SK-N-MC (cell line): ENCODE measurements at places on chromosomes 3 and 15.

- DNase-seq = no peak
Measured at GRCh38 chr3:119296727-119297122, 2.5 kb downstream of the ARHGAP31 start.

- DNase-seq = no peak
Measured at GRCh38 chr15:83474578-83474977, 27.4 kb downstream of the SH3GL3 start.

DNA sequence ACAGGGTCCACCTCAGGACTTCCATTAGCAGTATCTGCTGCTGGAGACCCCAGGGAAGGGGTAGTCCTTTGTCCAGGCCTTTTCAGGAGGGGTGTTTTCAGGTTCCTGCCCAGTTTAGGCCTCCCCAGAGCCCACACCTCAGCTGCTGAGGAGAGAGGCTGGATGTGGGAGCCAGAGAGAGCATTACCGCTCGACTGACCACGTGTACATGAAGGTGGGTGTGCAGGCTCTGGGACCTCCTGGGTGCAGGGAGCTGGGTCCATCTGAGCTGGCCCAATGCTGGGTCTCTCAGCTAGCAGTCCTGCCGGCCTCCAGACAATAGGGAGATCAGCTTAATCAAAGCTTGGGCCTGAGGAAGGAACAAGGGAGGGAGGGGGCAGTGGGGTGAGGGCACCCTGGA, 29.1 kb upstream of the POLG start:
- DNase-seq = no peak

- no peak for DNase-seq
Measured at GRCh38 chr3:31532587-31533168, at the start of gene STT3B. STT3B (plus strand) TSS chr3:31532925; CDS start chr3:31532999, 74 bp downstream.

GRCh38 chr15:44713006-44713966, 2.0 kb downstream of the B2M start:
- DNase-seq = no peak

DNA sequence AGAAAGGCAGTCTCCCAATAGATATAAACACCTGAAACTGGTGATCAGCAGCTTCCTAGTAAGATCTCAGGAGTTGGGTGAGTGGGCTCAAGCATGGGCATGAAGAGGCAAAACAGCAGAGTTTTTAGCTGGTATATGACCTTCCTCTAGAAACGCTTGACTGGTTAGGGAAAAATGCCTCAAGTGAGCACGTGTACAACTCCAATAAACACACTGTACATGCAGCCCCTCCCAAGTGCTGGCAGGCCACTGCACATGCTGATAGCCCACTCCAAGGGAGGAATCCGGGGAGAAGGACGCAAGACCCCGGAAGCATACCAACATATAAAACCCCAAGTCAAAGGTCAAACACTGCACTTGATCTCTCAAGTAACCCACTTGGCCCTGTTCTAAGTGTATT, 143.0 kb downstream of the FMN1 start:
- no peak for DNase-seq

- no peak for DNase-seq
Measured at GRCh38 chr3:155308831-155309230, 15.3 kb upstream of the STRIT1 start.

DNA sequence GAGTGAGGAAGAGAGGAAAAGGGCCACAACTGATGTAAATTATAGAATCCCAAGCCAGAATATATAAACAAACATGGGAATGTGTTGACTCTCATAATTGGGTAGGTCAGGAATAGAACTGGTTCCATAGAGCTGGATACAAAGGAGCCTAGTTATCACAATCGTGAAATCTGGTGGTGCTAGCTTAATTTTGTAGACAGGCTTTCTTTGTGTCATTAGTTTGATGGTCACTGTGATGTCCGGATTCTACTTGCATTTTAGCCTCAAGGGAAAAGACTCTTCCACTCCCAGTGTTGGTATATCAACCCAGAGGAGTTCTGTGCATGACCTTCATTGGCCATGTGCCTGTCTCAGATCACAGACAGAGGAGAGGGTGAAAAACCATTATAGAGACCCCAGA, 81.8 kb downstream of the NLGN1 start:
- no peak for DNase-seq

GRCh38 chr3:42638339-42638842, 15.1 kb upstream of the ZBTB47 start:
- DNase-seq = no peak

DNA sequence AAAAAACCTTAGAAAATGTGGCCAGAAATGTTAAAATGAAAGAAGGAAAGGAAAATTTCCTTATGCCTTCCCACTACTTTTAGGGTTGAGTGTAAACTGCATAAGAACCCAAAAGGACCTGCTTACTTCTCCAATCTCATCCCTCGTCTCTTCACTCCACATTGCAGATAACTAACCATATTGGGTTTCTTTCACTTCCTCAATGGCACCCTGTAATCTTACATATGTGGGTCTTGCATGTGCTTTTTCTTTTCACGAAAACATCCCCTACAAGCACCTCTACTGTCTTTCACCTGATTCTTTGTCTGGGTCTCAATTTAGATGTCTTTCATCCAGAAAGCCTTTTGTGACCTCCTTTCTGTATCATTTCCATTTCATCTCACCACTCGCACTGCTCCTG, 23.1 kb downstream of the EOMES start:
- DNase-seq = no peak

GRCh38 chr3:73213896-73214295, 152.4 kb downstream of the EBLN2 start:
- no peak for DNase-seq

- no peak for DNase-seq
Measured at GRCh38 chr3:122868322-122868721, 73.5 kb downstream of the SLC49A4 start.

DNA sequence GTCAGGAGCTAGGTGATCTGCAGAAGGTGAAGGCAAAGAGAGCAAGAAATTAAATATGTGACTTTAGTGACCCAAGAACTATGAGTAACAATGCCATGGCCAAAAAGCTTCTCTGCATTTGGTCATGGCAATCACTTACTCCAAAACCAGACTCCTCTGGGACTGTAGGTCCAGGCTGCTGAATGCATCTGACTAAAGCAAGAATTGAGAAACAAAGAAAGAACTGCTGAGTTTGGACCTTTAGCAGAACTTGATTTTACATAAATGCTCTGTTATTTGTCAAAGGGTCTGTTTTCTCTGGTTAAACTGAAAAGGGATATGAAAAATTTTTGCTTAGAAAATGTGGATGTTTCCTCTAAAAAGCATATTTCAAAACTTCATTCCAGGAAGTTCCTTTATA, 1102.2 kb downstream of the IGSF11 start:
- no peak for DNase-seq

GRCh38 chr3:36741285-36741684, 23.1 kb downstream of the DCLK3 start:
- no peak for DNase-seq

GRCh38 chr3:128322030-128323022, 144.4 kb downstream of the DNAJB8 start:
- DNase-seq = no peak

- no peak for DNase-seq
Measured at GRCh38 chr3:56796202-56796601, 5.5 kb downstream of the ARHGEF3 start.

DNA sequence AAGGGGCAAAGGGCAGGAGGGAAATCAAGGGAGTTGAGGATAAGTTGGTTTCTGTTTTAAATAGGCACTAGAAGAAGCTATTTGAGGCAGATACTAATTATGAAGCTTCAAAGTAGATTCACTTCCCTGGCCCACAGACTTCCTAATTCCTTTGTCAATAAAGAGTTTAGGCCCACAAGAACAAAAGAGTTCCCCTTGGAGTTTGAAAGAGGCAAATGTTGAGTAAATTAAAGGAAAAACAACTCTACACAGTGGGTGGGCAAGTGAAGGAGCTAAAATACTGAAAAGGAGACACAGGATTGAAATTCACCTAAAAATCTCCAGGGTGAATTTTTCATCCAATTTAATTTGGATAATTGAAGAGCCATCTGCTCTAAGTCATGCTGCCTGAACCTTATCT, 411.7 kb upstream of the RORA start:
- DNase-seq = no peak

GRCh38 chr3:187667526-187667925, 2.7 kb downstream of the SST start:
- no peak for DNase-seq

DNA sequence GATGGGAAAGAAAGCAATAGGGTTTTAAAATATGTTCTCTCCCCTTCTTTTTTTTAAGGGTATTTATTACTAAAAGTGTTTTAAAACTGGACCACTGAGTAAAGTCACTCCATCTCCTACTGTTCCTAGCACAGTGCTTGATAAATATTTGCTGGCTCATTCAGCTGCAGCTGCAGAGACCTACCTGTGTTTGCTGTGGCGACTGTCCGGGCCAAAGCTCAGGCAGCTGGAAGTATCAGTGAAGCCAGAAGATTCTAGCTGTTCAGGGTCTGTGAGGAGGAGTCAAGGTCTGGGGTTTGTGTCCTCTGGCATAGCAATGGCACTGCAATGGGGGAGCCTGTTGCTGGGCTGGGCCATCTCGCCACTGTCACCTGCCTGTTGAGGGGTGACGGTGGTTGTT, 109.9 kb downstream of the RPLP1 start:
- no peak for DNase-seq

DNA sequence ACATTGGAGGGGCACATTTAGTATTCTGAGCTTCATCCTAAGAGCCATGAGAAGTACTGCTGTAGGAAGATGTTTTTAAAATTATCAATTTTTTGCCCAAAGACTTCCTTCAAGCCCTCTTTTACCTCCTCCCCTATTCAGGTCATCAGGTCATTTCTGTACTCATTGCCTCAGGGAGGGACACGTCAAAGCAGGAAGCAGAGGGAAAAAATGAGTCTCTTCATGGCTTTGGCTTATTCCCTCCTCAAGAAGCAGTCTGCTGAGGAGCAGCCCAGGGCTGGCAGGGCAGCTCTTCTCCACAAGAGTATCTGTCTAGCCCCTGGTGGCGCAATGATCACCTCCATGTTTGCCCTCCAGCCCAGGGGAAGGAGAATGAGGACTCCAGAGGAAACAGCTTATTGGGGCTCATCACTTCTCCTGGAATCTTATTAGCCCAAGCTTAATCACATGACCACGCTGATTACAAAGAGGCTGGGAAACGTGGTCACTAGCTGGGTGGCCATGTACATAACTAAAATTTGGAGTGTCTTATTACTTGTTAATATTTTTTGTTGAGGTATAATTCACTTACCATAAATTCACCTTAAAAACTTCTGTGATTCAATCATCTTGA, 44.2 kb upstream of the GATA2 start:
- no peak for DNase-seq

GRCh38 chr3:152252755-152253154, 16.0 kb upstream of the MBNL1 start:
- DNase-seq = no peak

GRCh38 chr3:105722943-105723556, 145.8 kb downstream of the CBLB start:
- no peak for DNase-seq

DNA sequence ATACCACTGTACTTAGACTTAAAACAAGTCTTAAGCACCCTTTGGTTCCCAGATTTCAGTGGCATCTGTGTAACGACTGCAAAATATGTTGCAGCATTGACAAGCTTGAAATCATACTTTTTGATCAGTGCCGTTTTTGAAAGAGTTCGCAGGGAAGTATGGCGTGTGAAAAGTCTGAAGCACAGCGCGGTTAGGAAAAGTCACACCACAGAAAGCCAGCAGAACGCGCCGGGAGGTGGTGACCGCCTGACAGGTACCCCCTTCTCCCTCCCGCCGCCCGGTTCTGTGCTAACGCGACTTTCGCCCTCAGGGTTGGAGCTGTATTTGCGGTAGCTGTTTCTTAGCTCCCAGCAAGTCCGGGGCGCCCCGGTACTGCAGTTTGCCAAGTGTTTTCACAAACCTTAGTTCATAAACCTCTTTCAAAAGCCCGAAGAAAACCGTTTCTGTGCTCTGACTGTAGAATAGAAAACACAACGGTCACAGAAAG, 481 bp upstream of the CRYBG3 start:
- no peak for DNase-seq

- DNase-seq = no peak
Measured at GRCh38 chr15:63668601-63669000, 71.4 kb downstream of the FBXL22 start.

- peak; percentile 77 for DNase-seq
Measured at GRCh38 chr3:197960694-197961581, 921 bp downstream of the LMLN start.

DNA sequence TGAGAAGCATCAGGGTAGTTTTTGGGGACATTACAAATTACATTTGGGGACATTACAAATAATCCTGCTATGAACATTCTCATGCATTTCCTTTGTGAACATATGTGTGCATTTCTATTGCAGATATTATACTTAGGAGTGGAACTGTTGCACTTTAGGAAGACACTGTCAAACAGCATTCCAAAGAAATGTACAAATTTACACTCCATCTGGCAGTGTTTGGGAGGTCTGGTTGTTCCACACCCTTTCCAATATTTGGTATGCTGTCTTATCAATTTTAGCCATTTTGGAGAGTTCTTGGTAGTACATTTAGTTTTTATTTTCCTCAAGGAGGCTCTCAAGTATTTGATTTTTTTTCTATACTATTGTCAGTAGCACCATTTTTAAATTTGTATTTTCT, 419.1 kb upstream of the ARHGEF26 start:
- DNase-seq = no peak

DNA sequence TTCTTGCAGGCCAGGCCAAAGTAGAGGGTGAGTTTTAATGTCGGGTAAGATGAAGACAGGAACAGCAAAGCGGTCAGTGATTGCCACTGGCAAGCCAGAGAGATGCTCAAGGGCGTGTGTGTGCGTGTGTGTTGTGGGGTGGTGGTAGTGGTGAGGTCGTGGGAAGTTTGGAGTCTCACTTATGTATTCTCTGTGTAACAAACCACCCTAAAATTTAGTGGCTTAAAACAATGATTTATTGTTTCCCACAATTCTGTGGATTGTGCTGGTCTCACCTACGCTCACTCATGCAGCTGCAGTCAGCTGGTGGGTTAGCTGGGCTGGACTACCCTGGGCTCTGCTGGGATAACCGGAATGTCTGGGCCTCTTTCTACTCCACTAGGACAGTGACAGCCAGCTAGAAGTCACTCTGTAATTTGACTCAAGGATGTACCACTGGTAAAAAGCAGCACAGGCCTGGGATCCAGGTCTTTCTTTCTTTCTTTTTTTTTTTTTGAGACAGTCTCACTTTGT, 50.9 kb upstream of the BHLHE40 start:
- DNase-seq = no peak

GRCh38 chr3:175659670-175660350, 800.7 kb downstream of the NAALADL2 start:
- DNase-seq = no peak

GRCh38 chr3:22297436-22297835, 546.4 kb upstream of the ZNF385D start:
- no peak for DNase-seq

- no peak for DNase-seq
Measured at GRCh38 chr15:59244337-59244736, 37.7 kb downstream of the LDHAL6B start.

DNA sequence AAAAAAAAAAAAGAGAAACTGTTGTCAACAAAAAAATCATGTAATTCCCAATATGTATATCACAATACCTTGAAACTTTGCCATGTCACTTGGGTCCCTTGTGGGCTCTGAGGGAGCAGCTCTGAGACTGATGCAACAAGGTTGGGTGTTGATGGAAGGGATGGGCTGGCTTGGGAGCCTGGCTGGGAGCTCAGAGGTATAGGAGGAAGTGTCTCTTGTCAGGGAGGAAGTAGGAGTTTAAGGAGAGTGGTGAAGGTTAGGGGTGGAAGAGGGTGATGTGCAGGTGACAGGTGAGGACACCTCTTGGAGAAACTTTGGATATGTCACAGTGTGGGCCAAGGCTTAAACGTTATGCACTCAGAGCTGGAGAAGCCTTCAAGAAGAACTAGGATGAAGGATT, 2.0 kb upstream of the TM6SF1 start:
- DNase-seq = no peak
